ENCODE measurements at places on chromosomes 3 and 15.

DNA sequence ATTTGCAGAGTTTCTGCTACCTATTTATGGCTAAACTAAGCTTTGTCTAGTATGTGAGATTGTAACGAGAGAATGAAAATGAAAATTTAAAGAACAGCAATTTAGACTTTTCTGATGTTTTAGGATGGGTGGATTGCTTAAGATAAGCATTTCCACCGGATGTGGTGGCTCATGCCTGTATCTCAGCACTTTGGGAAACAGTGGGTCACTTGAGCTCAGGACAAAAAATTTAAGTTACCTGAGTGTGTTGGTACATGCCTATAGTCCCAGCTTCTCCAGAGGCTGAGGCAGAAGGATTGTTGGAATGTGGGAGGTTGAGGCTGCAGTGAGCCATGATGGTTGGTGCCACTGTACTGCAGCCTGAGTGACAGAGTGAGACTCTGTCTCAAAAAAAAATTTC lies 3.3 kb downstream of the PPP4R2 start:
- DNase-seq, result no peak

GRCh38 chr3:127493924-127494646 lies 96.4 kb downstream of the TPRA1 start:
- DNase-seq, result no peak

DNA sequence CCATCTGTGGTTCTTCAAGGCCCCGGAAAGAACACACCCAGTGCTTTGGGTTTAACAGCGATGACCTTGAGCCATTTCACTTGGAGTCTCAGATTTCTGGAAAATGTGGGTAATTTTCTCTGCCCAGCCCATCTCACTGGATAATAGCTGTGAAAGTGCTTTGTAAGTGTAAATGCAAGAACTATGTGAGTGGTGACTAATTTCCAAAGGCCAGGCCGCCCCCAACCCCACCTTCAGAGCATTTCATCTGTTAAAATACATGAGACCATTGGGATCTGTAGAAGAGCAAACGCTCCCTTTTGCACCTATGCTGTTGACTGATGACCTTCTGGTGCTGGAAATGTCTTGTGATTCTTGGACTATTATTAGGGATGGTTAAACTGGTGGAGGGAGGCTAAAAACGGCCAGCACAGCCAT lies 196.8 kb upstream of the LPP start:
- DNase-seq, result no peak

DNA sequence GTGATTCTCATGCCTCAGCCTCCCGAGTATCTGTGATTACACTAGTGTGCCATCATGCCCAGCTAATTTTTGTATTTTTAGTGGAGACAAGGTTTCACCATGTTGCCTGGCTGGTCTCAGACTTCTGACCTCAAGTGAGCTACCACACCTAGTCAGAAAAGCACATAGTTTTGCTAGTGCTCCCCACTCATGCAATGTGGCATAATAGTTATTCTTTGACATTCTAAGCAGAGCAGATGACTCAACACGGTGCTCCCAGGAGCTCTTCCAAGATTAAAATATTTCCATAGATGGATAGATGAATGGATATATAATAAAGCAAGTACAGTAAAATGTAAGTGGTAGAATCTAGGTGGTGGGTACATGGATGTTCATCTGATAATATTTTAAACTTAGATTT lies 53.1 kb upstream of the GK5 start:
- no peak for DNase-seq

- DNase-seq, result no peak
Measured at GRCh38 chr3:44105571-44105970, 136.1 kb upstream of the TOPAZ1 start.
